A375 (cell line): ENCODE measurements at places on chromosomes 13 and 19. TPM values are rescaled to one million over a fixed set of nuclear protein-coding genes. Genes with fewer than 3 reads are reported as not detected.

ANKRD24 gene
- 0.49 and 0.80 TPM in 2 replicates for total RNA-seq

PSG1 gene
- total RNA-seq = not detected in 2 replicates

ZNF134 gene
- total RNA-seq = 28.7 and 33.7 TPM in 2 replicates

CYP2B6 gene
- not detected in 2 replicates for total RNA-seq

ZNF571 gene
- total RNA-seq = 0.98 and 2.1 TPM in 2 replicates

PABPC3 gene
- total RNA-seq = 0.04 and 0.05 TPM in 2 replicates

UQCR11 gene
- total RNA-seq = 119 and 125 TPM in 2 replicates

PTPRS gene
- total RNA-seq = 106 and 118 TPM in 2 replicates

CPT1C gene
- total RNA-seq = 3.8 and 9.1 TPM in 2 replicates

MAN2B1 gene
- total RNA-seq = 50.7 and 54.4 TPM in 2 replicates
